ENCODE measurements at places on chromosomes 11 and 22. TPM values are rescaled to one million over a fixed set of nuclear protein-coding genes. Genes with fewer than 3 reads are reported as not detected.
A peak's percentile ranks its signal among the peaks of the same experiment; 100 is the strongest.

C11orf86 gene
- not detected for total RNA-seq

MORC2 gene
- 31.5 TPM for total RNA-seq

OR4D5 gene
- not detected for total RNA-seq

ASPHD2 gene
- 10.0 TPM for total RNA-seq

LYVE1 gene
- not detected for total RNA-seq

ABCG4 gene
- total RNA-seq, result not detected

UPK2 gene
- not detected for total RNA-seq

ART1 gene
- not detected for total RNA-seq

- peaks cover 15% of the 10 kb centered on the region for H3K4me1 ChIP-seq
- H3K27ac ChIP-seq, result no peak overlapping the region
- peaks cover 3% of the 10 kb centered on the region for H3K27me3 ChIP-seq
- H3K36me3 ChIP-seq, result no peaks in the 10 kb centered on the region
- H3K4me3 ChIP-seq, result no peak overlapping the region
- DNase-seq, result peak; percentile 71
These were observed 77.3 kb downstream of the SCN3B start for GRCh38 chr11:123577081-123577598.

DNA sequence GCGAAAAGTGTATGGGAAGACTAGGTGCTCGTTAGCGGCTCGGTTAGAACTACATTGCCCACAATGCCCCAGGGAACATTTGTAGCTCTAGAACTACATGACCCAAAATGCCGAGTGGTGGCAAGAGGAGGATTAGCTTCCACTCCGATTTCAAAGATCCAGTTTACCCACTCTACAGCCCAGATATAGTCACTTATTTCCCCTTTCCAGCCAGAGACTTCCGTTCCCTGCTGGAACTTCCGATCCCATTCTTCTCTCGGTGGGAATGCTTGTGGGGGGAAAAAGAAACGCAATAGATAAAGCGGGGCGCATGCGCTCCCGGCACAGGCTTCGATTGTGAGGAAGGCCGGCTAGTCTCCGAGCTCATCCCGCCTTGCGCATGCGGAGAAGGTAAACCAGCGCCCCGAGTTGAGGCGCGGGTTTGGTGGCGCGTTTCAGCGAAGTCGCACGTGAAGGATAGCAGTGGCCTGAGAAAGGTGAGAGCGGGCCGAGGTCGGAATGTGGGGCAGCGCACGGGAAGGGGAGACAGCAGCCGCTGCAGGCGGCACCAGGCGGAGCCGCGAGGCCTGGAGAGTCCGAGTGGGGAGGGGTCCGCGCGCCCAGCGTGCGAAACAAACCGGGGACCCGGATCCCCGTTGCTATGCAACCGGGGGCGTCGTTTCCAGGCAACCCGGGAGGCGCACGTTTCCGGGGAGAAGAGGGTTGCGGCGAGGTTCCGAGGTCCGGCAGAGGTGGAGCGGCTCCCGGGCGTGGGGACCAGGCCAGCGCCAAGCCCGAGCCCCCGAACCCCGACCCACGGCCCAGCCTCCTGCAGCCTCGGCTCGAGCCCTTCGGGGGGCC, at the start of gene TMEM109:
Gene TMEM109 (plus strand): TSS at position 366 of the 840 bp plus-strand sequence. CDS start 5,536 bp downstream, outside the sequence.
- peaks cover 2% of the 10 kb centered on the region for H3K27me3 ChIP-seq
- H3K4me3 ChIP-seq, result peak within 1 kb of the TSS; percentile 93
- H3K36me3 ChIP-seq, result peaks cover 22% of the 10 kb centered on the region
- H3K27ac ChIP-seq, result peak within 1 kb of the TSS; percentile 96

DNA sequence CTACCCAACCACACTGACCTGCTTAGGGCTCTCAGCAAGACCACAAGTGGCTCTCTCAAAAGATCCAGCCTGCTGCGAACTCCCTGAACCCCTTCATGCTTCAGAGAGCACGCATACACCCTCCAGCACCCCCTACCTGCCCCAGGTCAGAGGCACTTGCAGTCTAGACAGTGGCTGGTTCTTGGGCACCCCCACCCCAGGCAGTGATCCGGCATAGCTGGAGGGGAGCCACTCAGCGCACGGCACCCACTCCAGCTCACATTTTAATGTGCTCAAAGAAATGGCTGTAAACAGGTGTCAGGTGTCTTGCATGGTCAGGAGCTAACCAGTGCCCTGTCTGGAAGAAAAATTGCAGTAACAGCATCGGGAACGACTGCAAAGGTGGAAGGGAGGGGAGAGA, 140.8 kb downstream of the PKNOX2 start:
- no peaks in the 10 kb centered on the region for H3K36me3 ChIP-seq
- no peak overlapping the region for H3K27ac ChIP-seq
- no peak overlapping the region for H3K4me3 ChIP-seq
- peaks cover 4% of the 10 kb centered on the region for H3K27me3 ChIP-seq
- H3K4me1 ChIP-seq, result no peaks in the 10 kb centered on the region

DNA sequence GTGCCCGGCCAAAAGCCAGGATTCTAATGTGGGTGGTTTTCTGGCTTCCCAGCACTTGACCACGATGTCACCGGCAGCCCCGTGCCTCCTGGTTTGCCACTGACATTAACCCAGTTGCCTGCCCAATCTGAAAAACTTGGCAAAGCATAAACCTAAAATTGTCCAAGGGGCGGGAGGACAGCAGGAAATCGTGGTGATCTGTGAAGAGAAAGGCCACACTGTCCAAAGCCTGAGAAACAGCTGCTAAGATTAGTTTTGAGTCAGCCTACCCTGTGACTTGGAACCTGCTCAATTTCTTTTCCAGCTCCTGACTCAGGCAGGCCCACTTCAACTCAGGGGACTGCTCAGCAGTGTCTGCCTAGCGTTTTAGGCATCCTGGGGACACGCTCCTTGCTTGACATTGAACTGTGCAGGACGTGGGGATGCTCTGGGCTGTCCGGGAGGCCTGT, 8.2 kb upstream of the F2 start:
- no peak overlapping the region for H3K4me3 ChIP-seq
- no peak for DNase-seq
- H3K4me1 ChIP-seq, result no peaks in the 10 kb centered on the region
- H3K27ac ChIP-seq, result peak overlapping the region; percentile 10
- no peaks in the 10 kb centered on the region for H3K27me3 ChIP-seq
- H3K36me3 ChIP-seq, result peaks cover 18% of the 10 kb centered on the region

GRCh38 chr22:28115426-28115825, 196.4 kb upstream of the PITPNB start:
- H3K36me3 ChIP-seq, result no peaks in the 10 kb centered on the region
- DNase-seq, result no peak
- H3K4me1 ChIP-seq, result no peaks in the 10 kb centered on the region
- no peak overlapping the region for H3K4me3 ChIP-seq
- H3K27me3 ChIP-seq, result no peaks in the 10 kb centered on the region

DNA sequence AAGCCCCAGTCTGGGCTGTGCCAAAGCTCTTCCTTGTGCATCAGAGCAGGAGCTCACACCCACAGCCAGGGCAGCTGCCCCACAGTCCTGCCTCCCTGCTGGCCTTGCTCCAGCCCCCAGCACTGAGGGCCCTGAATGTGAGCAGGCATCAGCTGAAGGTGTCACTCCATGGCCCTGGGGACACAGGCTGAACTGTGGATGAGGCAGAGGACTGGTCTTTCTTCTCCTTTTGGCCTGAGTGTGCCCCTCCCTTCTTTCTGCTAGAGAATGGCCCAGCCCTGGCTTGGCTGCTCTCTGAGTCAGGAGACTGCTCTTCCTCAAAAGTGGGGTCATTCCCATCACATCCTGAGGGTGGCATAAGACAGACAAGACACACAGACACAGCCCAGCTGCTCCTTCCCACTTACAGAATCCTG, 16.2 kb downstream of the OTOG start:
- H3K4me3 ChIP-seq, result no peak overlapping the region
- no peak for DNase-seq
- H3K36me3 ChIP-seq, result no peaks in the 10 kb centered on the region
- H3K27ac ChIP-seq, result no peak overlapping the region
- H3K4me1 ChIP-seq, result peaks cover under 1% of the 10 kb centered on the region

GRCh38 chr22:49694462-49695260, 133.0 kb downstream of the BRD1 start:
- H3K4me3 ChIP-seq, result no peak overlapping the region
- no peak for DNase-seq
- no peak overlapping the region for H3K27ac ChIP-seq
- peaks cover 2% of the 10 kb centered on the region for H3K27me3 ChIP-seq
- no peaks in the 10 kb centered on the region for H3K36me3 ChIP-seq

- H3K27ac ChIP-seq, result no peak overlapping the region
- H3K4me1 ChIP-seq, result no peaks in the 10 kb centered on the region
- no peak for DNase-seq
- H3K4me3 ChIP-seq, result no peak overlapping the region
- no peaks in the 10 kb centered on the region for H3K27me3 ChIP-seq
These were observed 49.7 kb downstream of the ANO1 start for GRCh38 chr11:70127653-70128434.

- peaks cover 42% of the 10 kb centered on the region for H3K36me3 ChIP-seq
- peak; percentile 91 for DNase-seq
These were observed 2.3 kb downstream of the PRR33 start for GRCh38 chr11:1889224-1889930.

GRCh38 chr11:70734379-70734778, 336.1 kb downstream of the CTTN start:
- no peak overlapping the region for H3K27ac ChIP-seq
- no peaks in the 10 kb centered on the region for H3K4me1 ChIP-seq
- no peak overlapping the region for H3K4me3 ChIP-seq
- DNase-seq, result no peak

GRCh38 chr11:70144262-70144661, 58.8 kb upstream of the FADD start:
- no peak overlapping the region for H3K4me3 ChIP-seq
- no peaks in the 10 kb centered on the region for H3K36me3 ChIP-seq
- no peak overlapping the region for H3K27ac ChIP-seq
- DNase-seq, result no peak
- peaks cover 35% of the 10 kb centered on the region for H3K27me3 ChIP-seq

- DNase-seq, result no peak
- H3K36me3 ChIP-seq, result no peaks in the 10 kb centered on the region
- no peaks in the 10 kb centered on the region for H3K27me3 ChIP-seq
- H3K27ac ChIP-seq, result no peak overlapping the region
- no peak overlapping the region for H3K4me3 ChIP-seq
- H3K4me1 ChIP-seq, result no peaks in the 10 kb centered on the region
These were observed 385.5 kb upstream of the ANO5 start for GRCh38 chr11:21807350-21807749.

DNA sequence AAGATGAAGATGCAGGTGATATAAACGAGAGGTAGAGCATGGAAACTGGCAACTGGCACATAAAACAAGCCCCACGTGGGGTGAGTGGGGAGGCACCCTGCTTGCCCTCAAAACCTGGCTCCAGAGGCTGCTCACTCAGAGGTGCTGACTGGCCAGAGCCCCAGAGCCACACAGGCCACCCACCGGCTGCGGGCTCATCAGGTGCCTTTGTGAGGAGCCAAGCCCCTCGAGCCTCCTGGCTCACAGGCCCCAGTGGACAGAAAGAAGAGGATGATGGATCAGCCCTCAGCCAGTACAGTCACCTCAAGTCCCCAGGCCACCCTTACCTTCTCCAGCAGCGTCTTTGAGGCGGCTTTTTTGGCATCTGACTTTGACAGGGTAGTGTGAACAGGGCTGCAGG, 6.2 kb downstream of the CHID1 start:
- no peak for DNase-seq
- peaks cover 6% of the 10 kb centered on the region for H3K4me1 ChIP-seq
- H3K36me3 ChIP-seq, result peaks cover 14% of the 10 kb centered on the region
- H3K4me3 ChIP-seq, result no peak overlapping the region
- H3K27me3 ChIP-seq, result no peaks in the 10 kb centered on the region
- H3K27ac ChIP-seq, result no peak overlapping the region

GRCh38 chr11:95082576-95083001, 7.1 kb upstream of the ENDOD1 start:
- no peak overlapping the region for H3K4me3 ChIP-seq
- H3K27ac ChIP-seq, result no peak overlapping the region
- H3K36me3 ChIP-seq, result no peaks in the 10 kb centered on the region
- DNase-seq, result peak; percentile 15
- peaks cover 27% of the 10 kb centered on the region for H3K4me1 ChIP-seq

- no peaks in the 10 kb centered on the region for H3K36me3 ChIP-seq
- H3K4me3 ChIP-seq, result no peak overlapping the region
- no peak overlapping the region for H3K27ac ChIP-seq
- peaks cover 45% of the 10 kb centered on the region for H3K27me3 ChIP-seq
- no peak for DNase-seq
These were observed 1.1 kb downstream of the CABP7 start for GRCh38 chr22:29720811-29721323.

DNA sequence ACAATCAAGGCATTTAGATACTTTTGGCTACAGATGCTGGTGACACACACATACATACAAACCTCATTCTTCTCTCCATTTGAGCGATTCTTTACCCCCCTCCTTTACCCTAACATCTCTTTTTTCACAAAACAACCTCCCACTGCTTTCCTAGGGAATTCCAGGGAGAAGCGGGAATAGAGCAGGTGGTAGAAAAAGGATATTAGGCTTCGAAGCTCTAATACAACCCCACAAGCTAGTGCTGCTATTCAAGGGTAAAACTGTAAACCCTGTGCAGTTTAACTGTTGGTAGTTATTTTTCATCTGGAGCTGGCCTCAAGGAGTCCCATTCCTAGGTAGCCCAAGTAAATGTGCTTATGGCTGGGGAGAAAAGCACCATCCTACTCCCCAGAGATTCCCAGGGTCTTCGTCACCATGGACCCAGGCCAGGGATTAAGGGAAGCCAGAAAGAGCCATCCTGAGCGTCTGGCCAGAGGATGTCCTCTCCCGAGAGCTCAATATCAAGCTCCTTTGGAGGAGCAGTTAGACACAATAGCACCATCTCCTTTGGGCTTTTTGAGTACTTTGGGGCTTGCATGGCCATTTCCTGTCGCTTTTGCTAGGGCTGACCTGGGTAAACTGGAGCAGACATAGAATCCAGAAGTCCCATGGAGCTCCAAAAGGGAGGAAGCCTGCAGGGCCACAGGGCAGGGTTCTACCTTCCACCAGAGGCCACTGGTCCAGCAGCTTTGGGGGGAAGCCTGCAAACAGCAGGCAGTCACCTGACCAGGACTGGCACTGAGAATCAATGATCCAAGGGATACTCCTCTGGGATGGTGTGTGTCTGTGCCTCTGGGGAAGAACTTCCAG, 3.1 kb downstream of the MAML2 start:
- no peaks in the 10 kb centered on the region for H3K27me3 ChIP-seq
- H3K36me3 ChIP-seq, result peaks cover 28% of the 10 kb centered on the region
- H3K27ac ChIP-seq, result peak overlapping the region; percentile 95
- DNase-seq, result no peak
- peak overlapping the region; percentile 91 for H3K4me3 ChIP-seq

- no peak overlapping the region for H3K27ac ChIP-seq
- peaks cover 69% of the 10 kb centered on the region for H3K27me3 ChIP-seq
- peaks cover 12% of the 10 kb centered on the region for H3K4me1 ChIP-seq
- H3K4me3 ChIP-seq, result no peak overlapping the region
- DNase-seq, result no peak
These were observed 15.6 kb downstream of the POU2F3 start for GRCh38 chr11:120255519-120255866.

All from activated CD8-positive, alpha-beta T cell treated with anti-CD3 and anti-CD28 coated beads, Interleukin-2, amount 10 ng/mL, durations not matched to agents 7 days and 5 days (primary cell).